Stimulated activated CD4-positive, alpha-beta T cell treated with anti-CD3 and anti-CD28 coated beads, Interleukin-1b, Interleukin-23, amount 100 ng/mL, for 24 hours (primary cell): ENCODE measurements at places on chromosomes 1 and 21.

GRCh38 chr1:10901891-10902805 is 105.7 kb upstream of the CASZ1 start:
- no peak for DNase-seq

DNA sequence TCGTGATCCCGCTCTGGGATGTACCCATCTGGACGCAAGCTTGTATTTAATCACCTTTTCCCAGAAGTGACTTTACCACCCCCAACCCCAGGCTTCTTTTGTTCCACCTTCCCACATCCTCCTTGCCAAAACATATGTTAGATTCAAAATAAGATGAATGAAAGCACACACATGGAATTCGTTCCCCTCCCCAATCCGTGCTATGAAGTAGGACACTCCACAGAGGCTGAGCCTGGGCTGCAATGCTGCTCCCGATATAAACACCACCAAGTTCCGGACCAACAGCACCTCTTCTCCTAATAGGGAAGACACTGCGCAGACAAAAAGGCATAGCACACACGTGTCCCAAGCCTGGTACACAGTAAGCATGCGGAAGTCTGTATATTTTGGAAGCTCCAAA is 86.1 kb downstream of the CLSTN1 start:
- DNase-seq: no peak

- no peak for DNase-seq
Observed at GRCh38 chr1:4856396-4856795, 202.0 kb downstream of the AJAP1 start.

GRCh38 chr1:175742790-175743459 is 470 bp downstream of the TNR start:
- DNase-seq: no peak

GRCh38 chr1:3762151-3762872 is 10.1 kb downstream of the CCDC27 start:
- no peak for DNase-seq

- DNase-seq: peak; percentile 31
Observed at GRCh38 chr1:1402072-1402900, 3.2 kb upstream of the CCNL2 start.

DNA sequence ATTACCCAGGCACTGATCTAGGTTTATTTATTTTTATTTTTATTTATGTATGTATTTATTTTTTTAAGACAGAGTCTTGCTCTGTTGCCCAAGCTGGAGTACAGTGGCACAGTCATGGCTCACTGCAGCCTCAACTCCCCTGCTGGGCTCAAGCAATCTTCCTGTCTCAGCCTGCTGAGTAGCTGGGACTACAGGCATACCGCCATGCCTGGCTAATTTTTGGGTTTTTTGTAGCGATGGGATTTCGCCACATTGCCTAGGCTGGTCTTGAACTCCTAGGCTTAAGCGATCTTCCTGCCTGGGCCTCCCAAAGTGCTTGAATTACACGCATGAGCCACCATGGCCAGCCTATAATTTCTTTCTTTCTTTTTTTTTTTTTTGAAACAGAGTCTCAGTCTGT is 9.4 kb downstream of the PHACTR4 start:
- DNase-seq: no peak

DNA sequence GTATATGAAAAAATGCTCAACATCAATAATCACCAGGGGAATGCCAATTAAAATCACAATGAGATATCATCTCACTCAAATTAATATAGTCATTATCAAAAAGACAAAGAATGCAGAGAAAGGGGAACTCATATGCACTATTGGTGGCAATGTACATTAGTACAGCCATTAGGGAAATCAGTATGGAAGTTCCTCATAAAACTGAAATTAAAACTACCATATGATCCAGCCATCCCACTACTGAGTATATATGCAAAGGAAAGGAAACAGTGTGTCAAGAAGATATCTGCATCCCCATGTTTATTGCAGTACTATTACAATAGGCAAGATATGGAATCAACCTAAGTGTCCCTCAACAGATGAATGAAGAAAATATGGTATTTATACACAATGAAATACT is 32.1 kb upstream of the TEKT2 start:
- no peak for DNase-seq

- no peak for DNase-seq
Observed at GRCh38 chr1:241447031-241447644, 72.4 kb downstream of the FH start.

- no peak for DNase-seq
Observed at GRCh38 chr1:23171181-23171755, 2.6 kb upstream of the LUZP1 start.

DNA sequence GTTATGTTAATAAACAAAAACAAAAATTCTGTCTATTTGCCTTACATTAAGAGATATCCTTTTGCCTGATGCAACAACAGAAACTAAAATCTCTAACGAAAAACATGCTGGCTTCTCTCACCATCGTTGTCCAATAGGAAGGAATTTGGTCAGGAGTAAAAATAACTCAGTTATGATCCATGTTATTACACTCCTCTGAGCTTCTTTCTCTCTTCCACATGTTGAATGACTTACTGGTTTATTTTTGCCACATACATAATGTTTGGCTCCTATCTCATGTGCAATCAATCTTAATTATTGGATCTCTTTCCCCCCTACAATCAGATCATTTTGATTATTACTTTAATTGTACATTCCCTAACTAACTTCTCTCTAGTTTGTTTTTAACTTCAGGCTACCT is 688.4 kb downstream of the USP25 start:
- DNase-seq: no peak

- DNase-seq: no peak
Observed at GRCh38 chr1:225611537-225612223, 41.2 kb downstream of the ENAH start.

GRCh38 chr1:38848071-38848470 is 11.5 kb downstream of the RRAGC start:
- DNase-seq: no peak

- DNase-seq: no peak
Observed at GRCh38 chr1:23718482-23718881, 24.8 kb upstream of the ELOA start.

GRCh38 chr1:200379940-200380588 is 29.8 kb downstream of the ZNF281 start:
- no peak for DNase-seq

DNA sequence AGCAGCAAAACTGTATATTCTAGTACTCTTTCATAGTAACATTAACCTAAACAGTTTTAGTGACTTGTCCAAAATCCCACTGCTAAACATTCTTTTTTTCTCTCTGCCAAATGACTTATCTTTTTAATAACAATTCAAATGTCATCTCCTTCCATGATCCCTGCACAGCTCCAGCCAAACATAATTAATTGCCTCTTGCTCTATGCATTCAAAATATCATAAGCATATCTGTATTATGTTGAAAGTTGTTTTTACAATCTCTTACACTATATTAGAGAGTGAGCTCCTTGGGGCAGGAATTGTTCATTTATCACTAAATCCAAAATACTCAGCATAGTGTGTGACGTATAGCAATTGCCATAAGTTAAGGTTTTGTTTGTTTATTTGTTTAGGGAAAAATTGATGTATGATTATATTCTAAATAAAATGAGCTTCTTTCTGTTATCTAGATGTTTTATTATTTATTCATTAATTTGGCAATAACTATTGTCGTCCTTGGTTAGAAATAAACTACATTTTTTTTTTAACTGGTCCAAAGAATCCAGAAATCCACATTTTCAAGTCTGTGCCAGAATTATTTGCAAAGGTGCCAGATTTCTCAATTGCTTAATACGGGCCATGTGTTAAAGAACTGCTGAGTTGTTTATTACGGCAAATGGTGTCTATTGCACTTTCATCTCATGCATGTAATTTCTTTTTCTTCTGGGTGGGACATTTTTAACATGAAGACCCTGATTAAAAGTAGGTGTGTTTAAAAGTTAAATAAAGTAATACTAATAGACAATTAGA is 577.2 kb upstream of the ZRANB2 start:
- DNase-seq: no peak

DNA sequence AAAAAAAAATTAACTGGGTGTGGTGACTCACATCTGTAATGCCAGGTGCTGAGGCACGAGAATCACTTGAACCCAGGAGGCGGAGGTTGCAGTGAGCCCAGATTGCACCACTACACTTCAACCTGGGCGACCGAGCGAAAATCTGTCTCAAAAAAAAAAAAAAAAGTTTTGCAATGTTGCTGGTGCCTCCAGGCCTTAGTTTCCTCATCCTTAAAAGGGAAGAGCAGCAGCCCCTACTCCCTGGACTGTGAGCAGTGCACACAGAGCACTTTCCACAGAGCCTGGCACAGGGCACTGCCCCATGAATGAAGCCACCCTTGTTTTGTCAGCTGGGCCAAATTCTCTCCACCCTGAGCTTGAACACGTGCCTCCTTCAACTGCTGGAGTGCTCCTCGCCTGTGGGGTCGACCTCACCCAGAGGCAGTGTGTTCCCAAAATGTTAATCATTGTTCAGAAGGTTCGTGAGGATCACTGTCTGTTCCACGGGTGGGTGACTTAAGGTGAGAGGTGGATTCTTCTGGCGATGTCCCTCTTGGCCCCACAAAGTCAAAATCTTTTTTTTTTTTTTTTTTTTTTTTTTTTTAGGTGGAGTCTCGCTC is 152.1 kb upstream of the TMEM51 start:
- no peak for DNase-seq

DNA sequence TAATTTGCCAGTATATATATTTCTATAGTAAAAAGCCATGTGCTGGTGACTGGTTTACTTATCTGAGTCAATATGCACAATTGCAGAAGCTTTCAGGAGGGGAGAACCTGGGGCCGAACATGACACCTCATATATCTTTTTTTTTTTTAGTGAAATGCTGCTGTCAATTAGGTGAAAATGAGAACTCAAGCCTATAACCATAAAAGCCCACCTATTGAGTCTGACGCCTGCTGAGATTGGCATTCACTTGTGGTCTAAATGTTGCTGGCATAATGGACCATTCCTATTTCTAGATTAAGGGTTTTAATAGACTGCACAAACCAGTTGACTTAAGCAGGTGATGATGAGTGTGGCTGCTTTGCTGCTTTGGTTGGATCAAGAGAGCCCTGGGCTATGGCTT is 10.8 kb downstream of the NTMT2 start:
- DNase-seq: no peak

DNA sequence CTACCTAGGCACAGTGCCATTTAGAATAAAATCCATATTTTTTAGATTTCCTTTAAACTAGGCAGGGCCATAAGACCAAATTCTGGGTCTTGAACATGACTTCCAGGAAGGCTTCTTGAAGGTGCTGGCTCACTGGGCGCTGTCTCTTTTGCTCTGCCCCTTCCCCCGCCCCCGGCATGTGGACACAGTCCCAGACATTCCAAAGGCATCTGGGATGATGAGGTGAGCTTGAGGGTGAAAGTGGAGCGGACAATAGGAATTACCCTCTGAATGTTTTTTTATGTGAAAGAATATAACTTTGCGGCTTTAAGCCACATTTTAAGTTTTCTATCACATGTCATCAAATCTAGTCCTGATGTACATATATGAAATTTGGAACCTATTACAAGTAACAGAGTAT is 29.4 kb downstream of the RWDD3 start:
- no peak for DNase-seq

- no peak for DNase-seq
Observed at GRCh38 chr1:23480187-23481025, 3.6 kb downstream of the ASAP3 start.

DNA sequence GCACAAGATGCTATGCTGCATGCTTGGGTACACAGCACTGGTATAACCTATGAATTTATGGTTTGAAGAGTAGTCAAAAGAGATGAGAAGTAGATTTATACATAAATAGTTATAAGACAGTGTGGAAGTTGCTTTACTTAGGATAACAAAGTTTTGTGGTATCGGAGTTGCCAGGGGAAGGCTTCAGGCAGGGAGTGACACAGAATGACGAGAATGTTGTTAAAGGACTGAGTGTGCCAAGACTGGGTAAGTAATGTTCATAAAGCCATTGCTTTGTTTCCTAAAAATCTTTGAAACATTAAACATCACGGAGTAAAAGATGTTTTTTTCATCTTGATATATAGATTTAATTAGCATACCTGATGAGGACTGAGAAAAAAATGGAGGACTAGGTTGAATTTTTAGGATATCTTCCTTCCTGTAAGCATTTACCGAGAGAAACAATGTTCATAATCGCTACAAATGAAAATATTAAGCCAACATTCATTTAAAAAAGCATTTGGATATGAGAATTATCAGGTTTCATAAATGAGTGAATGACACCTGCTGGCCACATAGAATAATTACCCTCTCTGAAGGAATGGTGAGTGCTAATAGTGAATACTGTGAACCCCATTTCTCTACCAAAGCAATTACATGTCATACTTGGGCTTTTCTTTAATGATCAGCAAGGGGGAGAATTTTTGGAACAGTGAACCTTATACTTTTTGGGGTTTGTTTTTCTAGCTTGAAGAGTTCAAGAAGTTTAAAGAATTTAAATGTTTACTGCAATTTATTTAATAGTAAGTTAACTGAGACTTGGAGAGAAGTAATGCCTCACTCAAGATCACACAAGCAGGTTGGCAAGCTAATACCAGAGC is 28.4 kb downstream of the EXTL2 start:
- DNase-seq: no peak

DNA sequence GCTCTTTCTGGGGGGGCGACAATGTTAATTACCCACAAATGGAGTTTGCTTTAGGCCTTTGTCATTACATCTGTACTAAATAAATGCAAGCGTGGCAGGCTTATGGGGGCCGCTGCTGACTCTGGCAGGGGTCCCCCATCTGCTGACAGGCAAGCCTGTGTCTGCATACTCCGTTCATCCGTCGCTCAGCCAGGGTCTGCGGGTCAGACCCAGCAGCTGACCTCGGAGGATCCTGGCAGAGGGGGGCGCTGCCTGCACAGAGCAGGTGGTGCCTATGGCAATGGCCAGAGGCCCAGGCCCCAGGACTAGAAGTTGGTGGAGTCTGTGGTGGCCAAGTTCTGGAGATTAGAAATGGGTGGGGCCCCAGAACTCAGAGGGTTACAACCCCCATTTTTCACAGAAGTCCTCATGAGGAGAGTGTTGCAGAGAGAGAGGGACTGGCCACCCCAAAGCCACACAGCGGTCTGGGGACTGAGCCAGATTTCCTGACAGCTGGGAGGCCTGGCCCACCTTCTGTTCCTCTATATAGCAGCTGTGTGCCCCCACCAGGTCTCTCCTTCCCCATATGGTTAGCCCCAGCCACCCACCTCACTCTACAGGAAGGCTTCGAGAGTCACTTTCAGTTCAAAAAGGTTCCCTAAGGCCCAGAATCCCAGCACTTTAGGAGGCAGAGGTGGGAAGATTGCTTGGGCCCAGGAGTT is 31.0 kb downstream of the TTC39A start:
- DNase-seq: no peak

DNA sequence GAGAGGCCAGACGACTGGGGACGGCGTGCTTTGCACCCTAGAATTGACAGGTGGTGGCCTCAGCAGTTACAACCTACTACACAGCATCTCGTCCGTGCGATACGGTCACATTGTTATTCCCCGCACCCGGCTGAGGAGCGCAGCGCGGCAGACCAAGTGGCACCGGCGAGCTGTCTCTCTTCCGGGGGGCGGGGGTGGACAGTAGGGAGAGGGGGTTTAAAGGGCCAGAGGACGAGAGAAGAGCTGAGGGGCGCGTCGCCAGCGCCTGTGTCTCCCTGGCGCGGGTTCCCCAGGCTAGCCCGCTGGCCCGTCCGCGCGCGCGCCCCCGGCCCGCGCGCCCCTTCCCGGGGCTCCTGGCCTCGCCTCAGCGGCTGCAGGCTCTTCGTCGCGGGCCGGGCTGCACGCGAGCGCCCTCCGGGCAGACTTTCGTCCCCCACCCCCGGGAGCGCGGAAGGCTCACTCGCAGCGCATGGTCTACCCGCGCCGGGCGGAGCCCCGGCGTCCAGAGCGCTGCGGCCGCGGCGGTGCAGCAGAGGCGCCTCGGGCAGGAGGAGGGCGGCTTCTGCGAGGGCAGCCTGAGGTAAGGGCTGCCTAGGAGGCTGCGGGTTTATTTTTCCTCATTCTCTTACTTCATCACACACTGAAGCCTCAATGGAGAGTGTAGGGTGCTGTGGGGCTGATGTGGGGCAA is at the start of gene PDE4B:
TSS of gene PDE4B (plus strand) at position 227 of the 690 bp plus-strand sequence.
- no peak for DNase-seq
